AG08395 (cell line): ENCODE measurements at places on chromosomes 5 and 9.
A peak's percentile ranks its signal among the peaks of the same experiment; 100 is the strongest.

- peak; percentile 80 for DNase-seq
These were observed 818.2 kb downstream of the TLR4 start for GRCh38 chr9:118522093-118523028.

DNA sequence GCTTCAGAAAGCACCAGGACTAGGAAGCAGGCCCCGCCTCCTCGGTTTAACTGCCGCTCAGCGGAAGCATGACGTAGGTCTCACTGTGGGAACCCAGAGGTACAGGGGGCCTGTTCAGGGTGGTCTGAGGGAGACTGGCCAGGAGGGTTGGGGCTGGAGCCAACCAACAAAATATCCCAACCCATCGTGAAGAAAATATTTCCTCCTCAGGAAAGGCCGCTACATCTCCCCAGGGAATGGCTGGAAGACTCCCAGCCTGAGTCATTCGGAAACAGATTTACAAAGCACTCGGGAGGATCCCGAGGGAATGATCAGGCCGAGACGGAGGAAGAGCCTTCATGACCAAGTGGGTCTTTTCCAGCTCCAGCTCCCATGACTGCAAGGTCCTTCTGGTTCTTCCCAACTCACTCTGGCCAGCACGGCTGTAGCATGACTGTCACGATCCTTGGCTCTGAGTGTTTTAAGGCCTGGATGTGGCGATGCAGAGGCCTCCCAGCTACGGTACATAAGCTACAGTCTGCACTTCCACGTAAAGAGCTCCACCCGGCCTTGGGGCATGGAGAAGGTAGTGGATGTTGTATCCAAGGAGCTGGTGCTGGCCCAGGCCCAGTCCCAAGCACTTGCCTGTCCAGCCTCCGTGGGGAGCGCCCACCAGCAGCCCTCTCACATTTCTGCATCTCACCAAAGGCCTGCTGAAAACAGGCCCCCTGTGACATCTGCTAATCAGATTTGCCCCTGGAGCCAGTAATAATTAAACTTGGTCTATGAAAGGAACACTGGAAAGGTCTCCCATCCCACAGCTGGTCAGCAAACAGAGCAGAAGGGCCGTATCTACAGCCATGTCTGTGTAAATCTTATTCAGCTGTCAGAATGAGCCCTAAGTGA lies 100.6 kb downstream of the LHFPL2 start:
- peak; percentile 76 for DNase-seq

DNA sequence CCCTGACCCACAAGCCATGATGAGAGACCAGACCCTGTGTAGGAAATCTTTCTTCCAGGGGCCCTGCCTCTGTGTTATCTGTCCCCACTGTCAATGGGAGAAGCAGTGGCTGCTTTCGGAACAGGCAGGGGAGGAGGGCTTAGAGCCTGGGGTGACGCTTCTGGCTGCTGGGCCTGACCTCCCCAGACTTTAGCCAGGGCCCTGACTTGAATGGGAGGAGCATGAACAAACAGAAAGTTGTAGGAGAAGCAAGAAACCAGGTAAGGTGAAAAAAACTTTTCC lies 12.2 kb upstream of the GPX3 start:
- no peak for DNase-seq

GRCh38 chr9:32828861-32829260 lies 45.5 kb downstream of the TMEM215 start:
- DNase-seq, result no peak

DNA sequence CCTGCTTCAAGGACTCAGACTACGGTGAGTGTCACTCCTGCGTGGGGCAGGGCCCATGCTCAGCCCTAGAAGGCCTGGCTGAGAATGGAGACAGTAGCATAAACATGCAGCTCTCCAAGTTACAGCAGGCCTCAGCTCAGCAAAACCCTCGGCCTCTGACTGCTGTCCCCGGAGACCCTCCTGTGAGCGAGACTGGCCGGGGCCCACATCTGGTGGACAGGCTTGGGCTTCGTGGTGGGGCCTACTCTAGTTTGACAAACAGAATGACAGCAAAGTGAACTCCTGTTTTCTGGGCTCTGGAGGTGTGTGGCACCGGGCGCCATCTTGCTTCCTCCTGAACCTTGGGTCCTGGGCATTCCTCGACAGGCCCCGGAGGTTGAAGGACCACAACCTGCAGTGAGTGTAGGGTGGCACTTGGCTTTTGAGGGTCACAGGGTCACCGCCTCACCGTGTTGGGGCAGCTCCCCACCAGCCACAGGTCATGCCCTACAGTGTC lies 97.5 kb downstream of the PHF2 start:
- no peak for DNase-seq

DNA sequence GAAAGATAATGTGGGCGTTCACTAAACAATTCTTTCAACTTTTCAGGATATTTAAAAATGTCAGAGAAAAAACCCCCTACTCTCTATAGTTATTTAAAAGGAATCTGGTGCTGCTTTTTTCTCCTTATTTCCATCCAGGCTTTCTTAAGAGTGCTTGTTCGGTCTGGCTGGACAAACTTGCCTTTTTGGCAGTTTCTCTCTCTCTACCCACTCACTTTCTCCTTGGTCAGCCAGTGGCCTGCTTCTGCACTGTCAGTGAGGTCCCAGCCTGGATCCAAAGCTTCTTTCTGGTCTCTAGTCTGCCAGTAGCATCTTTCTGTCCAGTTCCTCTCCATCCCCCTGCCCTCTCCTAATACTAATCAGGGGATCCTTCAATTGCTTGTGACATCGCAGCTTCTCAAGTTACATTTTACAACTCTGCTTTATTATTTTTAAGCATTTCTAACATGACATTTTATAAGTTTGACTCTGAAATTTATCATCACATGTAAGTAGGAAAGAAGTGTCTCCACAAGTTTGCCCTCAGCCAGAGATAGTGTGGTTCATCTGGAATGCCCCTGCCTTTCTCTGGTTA lies 50.4 kb downstream of the PIK3R1 start:
- DNase-seq, result no peak

DNA sequence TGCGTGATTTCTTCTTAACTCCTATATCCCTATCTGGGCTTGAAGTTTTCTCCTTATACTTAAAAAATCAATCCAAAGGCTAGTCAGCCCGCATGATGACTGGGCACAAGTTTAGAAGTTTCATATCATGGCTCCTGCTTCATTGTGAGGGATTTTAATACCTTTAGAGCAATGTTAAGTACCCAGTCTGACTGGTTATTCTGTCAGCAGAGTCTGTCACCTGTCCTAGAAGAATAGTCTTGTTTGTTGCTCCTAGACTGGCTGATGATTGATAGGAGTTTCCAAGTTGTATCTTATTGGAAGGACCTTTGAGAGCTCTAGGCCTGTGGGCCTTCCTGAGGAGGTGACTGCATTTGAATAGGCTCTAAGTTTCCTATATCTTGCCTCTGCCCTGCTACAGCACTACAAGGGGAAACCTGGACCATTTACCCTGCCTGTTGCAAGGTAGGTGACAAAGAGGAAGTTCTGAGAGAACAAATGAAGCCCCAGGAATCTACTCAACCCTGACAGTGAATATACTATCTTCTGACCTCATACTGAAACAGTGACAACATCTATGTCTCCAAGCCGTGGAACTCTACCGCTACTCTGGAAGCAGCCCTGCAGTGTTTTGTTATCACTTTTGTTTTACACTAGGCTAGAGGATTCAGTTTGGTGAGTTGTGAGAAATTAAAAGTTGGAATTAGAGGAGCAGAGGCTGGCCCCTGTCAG lies 66.5 kb downstream of the F2RL2 start:
- DNase-seq, result no peak

DNA sequence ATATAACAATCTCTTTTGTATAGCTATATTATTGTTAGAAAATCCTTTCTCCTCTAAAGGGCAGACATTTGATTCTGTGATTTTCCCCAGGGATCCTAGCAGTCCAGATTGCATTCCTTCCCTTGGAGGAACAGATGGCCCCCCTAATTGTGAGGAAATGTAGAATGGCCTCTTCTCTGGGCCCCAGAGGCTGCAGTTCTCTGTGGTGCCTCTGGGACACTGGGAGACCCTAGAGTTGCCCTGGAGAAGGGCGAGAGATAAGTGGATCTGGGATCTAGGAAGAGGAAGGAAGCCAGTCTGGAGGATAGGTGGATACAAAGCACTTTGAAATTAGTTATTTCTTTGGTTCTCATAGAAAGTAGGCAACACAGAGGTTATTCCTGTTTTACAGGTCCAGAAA lies 1.9 kb upstream of the HINT2 start:
- no peak for DNase-seq

DNA sequence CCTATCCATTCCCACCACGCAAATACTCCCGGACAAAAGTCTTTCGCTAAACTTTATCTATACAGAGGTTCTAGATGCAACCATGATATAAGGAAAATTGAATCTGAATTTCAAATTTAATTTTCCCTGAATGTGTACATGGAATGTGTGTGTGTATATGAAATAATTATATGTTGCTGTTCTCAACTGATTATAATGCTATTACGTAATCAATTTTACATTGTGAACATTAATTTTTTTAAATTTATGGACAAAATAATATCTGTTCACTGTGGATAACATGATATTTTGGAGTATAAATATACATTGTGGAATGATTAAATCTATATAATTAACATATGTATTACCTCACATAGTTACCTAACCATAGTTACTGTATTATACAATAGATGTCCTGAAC lies 1250.6 kb downstream of the EFNA5 start:
- no peak for DNase-seq

DNA sequence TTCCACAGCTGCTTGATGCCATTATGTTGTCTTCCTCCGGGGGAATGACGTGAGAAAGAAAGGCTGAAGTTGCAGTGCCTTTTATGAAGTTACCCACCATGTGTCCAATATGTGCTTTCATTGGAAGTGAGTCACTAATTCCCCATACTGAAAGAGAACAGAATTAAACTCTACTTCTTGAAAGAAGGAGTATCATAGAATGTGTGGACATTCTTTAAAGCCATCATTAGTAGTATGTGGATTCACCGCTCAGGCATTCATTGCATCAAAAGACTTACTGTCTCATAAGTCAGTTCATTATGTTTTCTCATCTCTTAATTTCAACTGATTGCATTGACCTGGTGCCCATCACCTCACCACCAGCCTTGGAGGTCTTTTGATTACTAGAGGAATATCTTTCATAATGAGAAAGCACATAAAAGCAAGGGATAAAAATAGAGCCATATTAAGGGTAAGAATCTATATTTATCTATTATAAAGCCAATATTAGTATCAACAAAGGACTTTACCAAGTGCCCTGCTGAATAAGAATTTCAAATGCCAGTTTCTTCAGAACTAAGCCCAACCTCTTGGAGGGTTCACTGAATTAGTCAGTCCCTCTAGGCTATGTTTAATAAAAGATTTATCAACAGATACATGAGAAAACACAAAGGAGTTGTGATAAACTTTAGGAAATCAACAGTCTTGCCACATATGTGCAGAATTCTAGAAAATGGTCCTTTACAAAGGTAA lies 516.1 kb downstream of the NTRK2 start:
- DNase-seq, result no peak

DNA sequence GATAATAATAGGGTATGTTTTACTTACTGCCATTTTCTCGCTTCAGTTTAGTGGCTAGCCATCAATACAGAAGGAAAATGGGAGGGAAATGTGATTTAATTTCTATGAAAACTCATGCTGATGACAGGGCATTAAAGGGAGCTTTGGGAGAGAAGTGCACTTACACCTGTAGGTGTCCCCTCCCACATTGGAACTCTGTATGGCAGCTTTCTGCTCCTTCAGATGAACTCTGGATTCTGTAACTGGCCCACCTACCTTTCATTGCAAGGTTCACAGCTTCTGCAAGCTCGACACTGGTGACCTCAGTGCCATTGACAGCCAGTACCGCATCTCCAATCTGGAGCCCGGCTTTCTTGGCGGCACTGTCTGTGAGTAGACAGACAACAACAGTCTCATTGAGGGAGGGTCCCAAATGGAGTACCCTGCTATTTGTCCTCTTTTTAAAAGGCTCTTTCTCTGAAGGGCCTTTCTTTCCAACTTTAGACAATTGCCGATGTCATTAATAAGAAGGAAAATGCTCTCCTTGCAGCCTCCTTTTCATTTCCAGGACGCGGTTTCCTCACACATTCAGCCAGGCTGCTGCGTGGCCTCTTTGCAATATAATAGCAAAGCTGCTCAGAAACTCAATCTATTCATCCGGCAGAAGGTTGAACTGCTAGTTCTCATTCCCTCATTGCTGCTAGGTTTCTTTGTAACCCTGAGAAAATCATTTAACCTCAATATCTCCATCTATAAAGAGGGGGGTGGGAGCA lies 63.6 kb downstream of the NUDT12 start:
- DNase-seq, result no peak

DNA sequence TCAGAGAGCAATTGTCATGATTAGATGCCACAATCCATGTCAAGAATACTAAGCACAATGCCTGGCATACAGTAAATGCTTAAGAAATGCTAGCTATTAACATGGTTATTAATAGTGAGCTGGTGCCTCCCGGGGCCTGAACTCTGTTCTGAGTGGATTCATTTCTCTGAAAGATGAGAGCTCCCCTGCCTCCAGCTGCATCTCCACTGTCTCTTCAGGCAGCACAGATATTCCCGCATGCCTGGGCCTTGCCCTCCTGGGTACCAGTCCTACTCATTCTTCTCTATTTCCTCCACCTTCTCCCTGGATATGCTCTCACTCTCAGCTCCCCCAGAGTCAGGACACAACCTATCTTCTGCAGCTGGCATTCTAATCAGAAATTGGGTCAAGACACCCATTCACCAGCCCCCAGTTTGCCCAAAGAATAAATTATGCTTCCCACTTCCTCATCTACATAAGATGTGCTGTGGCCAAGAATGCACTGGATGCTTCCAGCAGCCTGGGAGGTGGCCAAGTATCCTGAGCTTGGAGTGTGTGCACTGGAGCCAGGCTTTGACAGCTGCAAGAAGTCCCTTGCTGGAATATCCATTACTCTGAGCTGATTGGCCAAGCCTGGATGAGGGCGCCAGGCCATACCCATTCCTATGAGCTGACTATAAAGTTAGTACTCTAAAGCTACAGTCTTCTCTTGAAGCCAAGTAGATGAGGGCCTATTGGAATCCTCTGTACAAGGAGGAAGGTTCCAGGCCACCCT lies 669.0 kb downstream of the ACTL7B start:
- peak; percentile 67 for DNase-seq
